ENCODE measurements at places on chromosomes 13 and 19.

DNA sequence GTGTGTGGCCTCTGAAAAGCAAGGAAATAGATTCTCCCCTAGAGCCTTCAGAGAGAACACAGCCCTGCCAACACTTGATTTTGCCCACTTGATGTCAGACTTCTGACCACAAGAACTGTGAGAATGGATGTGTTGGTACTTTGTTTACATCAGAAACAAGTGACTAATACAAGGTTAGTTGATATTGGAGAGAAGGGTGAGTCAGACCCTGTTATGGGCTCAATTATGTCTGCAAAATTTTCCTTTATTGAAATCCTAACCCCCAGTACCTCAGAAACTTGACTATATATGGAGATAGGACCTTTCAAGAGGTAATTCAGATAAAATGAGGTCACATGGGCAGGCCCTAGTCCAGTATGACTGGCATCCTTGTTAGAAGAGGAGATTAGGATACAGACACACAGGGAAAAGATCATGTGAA is 226.7 kb downstream of the RFC3 start:
- DNase-seq = no peak

DNA sequence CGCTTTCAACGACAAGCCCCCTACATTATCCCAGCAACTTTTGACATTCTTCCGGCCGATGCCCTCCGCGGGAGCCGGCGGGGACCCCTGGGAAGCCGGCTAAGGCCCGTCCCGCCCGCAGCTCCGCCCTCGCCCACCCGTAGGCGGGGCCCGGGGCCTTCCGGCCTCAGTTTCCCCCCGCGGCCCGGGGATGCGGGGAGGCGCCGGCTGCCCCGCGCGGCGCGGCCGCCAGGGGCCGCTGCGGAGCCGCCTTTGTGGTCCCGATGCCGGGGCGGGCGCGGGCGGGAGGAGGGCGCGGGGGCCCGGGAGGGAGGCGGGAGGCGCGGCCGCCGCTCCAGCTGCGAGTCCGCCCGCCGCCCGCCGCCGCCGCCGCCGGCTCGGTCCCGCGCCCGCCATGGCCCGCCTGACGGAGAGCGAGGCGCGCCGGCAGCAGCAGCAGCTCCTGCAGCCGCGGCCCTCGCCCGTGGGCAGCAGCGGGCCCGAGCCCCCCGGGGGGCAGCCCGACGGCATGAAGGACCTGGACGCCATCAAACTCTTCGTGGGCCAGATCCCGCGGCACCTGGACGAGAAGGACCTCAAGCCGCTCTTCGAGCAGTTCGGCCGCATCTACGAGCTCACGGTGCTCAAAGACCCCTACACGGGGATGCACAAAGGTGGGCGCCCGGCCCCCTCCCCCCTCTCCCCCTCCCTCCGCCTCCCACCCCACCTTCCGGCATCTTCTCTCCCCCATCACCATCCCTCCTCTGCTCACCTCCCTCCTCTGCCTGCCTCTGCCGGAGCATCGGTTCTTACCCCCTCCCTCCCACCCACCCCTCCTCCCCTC is at the start of gene CELF5:
Gene CELF5 (plus strand): TSS at position 316 of the 823 bp plus-strand sequence. CDS start 79 bp downstream, at position 395.
- DNase-seq = no peak

- DNase-seq = no peak
Measured at GRCh38 chr19:2047449-2048103, 3.5 kb downstream of the MKNK2 start.

DNA sequence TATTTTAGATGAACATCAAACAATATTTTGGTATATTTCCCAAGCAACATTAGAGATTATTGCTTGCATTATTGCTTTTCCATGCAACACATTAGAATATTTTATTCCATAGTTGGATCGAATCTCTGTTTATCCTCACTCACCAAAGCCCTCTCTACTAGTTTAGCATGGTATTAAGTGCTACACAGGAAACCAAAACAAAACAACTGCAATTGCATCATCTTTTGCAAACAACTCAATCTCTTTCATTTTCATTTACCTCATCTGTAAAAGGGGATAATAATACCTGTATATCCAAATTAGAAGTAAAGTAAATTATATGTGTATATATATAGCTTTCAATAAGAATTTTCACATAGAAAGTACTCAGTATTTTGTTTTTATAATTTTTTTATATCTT is 147.8 kb upstream of the PCDH9 start:
- DNase-seq = no peak

GRCh38 chr19:45418802-45419201 is 4.9 kb downstream of the ERCC1 start:
- DNase-seq = no peak

DNA sequence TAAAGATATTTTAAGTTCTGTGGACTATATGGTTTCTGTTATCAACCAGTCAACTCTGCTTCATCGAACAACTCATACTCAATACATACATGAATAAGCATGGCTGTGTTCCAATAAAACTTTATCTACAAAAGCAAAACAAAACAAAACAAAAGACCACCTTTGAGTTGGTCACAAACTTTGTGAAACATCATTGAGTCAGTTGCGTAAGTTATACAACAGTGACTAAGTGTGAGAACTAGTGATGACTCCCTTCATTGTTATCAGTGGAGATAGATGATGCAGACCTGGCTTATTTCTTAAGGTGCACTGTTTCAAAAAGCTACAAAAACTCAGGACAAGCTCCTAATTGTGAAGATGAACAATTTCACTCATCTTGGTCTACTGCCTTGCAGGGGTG is 14.5 kb upstream of the KLK4 start:
- DNase-seq = no peak

- no peak for DNase-seq
Measured at GRCh38 chr13:35675651-35676050, 199.2 kb upstream of the MAB21L1 start.

All from tibial nerve (tissue), 4 donors.